ENCODE measurements at places on chromosomes 5 and 9.

- no peak for DNase-seq
Measured at GRCh38 chr9:124355039-124355940, 60.0 kb downstream of the PSMB7 start.

GRCh38 chr9:97366476-97366875 is 45.4 kb upstream of the TDRD7 start:
- no peak for DNase-seq

- DNase-seq: peak; percentile 41
Measured at GRCh38 chr9:75265525-75265972, 177.2 kb downstream of the OSTF1 start.

- DNase-seq: no peak
Measured at GRCh38 chr9:1219284-1219683, 169.1 kb downstream of the DMRT2 start.

DNA sequence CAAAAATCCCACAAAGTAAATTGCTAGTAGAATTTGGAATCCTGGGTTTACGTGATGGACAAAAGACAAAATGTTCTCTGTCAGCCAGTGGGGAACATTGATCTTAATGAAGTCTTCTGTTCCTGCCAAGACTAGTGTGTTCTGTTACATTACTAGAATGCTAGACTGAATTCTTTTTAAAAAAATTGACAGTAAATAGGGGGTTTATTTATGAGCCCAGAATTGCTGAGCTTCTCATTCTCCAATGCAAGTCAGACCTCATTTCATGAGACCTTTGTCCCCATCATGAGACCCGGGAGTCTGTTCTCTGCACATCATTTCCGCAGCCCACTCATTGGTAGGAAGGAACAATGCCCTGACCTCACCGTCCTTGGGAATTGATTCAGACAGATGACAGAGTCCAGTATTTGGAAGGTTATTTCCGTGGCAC is 173.8 kb upstream of the OTULINL start:
- no peak for DNase-seq

- no peak for DNase-seq
Measured at GRCh38 chr5:177409043-177409801, at the start of gene F12. Gene F12 (minus strand): TSS chr5:177409564. CDS start chr5:177409527, 37 bp downstream.

DNA sequence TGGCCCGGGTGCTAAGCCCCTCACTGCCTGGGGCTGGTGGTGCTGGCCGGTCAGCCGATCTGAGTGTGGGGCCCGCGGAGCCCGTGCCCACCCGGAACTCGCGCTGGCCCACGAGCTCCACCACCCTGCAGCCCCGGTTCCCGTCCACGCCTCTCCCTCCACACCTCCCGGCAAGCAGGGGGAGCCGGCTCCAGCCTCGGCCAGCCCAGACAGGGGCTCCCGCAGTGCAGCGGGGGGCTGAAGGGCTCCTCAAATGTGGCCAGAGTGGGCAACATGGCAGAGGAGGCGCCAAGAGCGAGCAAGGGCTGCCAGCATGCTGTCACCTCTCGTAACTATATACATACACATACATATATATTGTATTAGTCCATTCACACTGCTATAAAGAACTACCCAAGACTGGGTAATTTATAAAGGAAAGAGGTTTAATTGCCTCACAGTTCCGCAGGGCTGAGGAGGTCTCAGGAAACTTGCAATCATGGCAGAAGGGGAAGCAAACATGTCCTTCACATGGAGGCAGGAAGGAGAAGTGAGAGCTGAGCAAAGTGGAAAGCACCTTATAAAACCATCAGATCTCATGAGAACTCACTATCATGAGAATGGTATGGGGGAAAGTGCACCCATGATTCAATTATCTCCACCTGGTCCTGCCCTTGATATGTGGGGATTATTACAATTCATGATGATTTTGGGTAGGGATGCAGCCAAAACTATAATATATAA is 56.8 kb downstream of the LIX1 start:
- no peak for DNase-seq

GRCh38 chr5:12647613-12648012 is 743.4 kb upstream of the CTNND2 start:
- DNase-seq: no peak

DNA sequence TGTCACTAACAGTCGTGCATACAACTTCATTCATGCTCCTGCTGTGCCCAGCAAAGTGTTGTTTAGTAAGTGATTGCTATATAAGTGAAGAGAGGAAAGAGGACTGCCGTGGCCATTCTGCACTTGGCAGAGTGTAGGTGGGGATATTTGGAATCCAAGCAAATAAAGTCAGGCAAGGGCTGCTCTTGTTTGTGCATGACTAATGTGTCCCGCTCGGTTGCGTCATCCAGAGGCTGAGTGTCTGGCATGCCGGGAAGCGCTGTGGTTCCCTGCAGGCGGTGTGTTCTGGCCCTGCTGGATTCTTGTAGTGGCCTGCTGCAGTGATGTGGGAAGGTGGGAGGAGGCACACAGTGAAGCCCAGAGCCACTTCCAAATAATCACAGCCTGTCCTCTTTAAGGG is 136.9 kb upstream of the ANKH start:
- no peak for DNase-seq

GRCh38 chr5:14190194-14191164 is 47.3 kb downstream of the TRIO start:
- peak; percentile 44 for DNase-seq

GRCh38 chr5:30040488-30041118 is 1152.9 kb upstream of the CDH6 start:
- peak; percentile 65 for DNase-seq

DNA sequence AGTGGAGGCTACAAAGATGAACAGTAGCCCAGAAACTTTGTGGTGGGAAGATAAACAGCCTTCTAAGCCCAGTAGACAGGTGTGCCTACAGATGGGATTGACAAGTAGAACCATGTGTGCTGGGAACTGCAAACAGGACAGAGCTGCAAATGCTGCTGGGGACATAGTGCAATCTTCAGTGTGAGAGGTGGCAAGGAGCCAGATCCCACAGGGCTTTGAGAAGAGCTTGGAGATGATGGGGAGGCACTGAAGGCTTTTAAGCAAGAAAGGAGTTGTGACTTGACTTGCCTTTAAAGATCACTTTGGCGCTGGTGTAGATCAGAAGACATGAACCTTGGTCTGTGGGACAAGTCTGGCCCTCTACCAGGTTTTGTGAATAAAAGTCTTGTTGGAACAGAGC is 675.2 kb downstream of the ACTL7B start:
- peak; percentile 5 for DNase-seq

- no peak for DNase-seq
Measured at GRCh38 chr5:174235221-174236011, 189.9 kb downstream of the NSG2 start.

DNA sequence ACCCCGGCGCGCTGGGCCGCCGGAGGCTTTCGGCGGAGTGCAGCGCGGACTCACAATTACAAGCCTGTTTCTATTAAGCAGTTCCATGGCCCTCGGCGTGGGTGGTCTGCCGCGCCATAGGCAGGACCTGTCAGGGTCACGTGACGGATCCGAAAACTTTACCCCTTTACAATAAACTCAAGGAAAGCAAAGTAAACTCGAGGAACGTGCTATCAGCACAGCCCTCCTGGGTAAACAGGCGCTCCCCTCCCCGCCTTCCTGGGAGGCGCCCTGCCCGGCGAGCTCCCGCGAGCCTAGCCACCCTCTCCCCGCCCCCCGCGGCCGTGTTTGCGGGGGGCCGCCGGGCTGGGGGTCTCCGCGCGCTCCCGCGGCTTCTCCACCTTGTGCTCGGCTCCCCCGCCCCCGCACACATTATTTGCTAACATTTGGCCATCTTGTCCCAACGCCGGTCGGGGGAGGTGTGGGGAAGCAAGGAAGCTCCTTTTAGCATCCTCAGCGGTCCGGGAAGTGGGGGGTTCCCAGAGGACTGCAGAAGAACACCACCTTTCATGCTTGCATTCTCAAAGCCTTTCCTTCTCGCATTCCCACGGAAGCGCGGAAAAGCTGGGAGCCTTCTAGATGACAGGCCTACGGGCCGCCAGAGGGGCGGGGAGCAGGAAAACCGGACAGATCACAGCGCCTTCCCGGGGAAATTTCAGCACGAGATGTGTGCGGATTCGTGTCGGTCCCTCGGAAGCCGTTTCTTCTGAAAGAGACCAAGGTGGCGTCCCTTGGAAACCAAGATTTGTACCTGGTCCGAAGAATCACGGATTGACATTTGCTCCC is at the start of gene PTCH1:
TSS of gene PTCH1 (minus strand) at position 238 of the 825 bp plus-strand sequence.
- DNase-seq: no peak

- DNase-seq: no peak
Measured at GRCh38 chr5:89299998-89300397, 417.0 kb upstream of the MEF2C start.

- DNase-seq: peak; percentile 95
Measured at GRCh38 chr5:36305571-36306326, 4.0 kb upstream of the RANBP3L start.

DNA sequence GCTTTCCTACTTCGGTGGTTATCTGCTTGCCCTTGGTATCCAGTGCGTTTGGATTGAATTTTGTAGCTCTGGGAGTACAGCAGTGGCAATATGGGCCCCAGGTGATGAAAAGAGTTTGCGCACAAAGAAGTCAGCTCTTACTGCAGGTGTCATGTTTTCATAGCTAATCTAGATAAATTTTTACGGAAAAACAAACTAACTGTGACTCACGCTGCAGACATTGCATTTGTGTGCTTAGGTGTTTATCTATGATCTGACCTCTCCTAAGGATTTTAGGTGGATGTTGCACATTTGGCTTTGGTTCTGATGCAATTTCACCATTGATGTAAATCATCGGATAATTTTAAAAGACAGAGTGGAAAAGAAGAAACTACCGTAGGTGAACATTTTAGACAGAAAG is 92.1 kb downstream of the VCAN start:
- DNase-seq: no peak

DNA sequence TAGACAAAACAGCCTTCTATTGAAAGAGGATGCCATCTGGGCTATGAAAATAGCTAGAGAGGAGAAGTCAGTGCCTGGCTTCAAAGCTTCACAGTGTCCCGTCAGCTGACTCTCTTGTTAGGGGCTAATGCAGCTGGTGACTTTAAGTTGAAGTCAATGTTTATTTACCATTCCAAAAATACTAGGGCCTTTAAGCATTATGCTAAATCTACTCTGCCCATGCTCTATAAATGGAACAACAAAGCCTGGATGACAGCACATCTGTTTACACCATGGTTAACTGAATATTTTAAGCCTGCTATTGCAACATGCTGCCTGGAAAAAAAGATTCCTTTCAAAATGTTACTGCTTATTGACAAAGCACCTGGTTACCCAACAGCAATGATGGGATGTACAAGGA is 309.1 kb downstream of the NTRK2 start:
- DNase-seq: no peak

GRCh38 chr5:53323943-53324642 is 156.3 kb upstream of the FST start:
- no peak for DNase-seq

DNA sequence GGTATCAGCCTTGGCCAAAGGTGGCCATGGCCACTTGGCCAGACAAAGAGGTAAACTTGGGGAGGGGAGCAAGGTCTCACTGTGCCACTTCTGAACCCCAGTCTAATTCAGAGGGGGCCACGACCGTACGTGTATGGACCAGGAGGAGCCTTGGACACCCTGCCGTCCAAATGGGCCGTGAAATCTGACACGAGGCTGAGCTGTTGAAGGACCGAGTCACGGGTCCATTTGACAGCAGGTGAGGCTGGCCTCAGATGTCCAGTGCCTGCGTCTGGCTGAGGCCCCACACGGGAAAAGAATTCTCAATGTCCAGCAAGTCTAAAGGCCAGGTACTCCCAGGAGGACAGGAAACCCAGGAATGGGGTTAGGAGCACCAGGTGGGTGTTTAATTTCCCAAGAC is 17.7 kb downstream of the CMBL start:
- no peak for DNase-seq

- DNase-seq: peak; percentile 2
Measured at GRCh38 chr5:90161414-90161813, 248.1 kb downstream of the CETN3 start.

- peak; percentile 80 for DNase-seq
Measured at GRCh38 chr9:86947146-86948073, at the start of gene GAS1. Gene GAS1 (minus strand): TSS chr9:86947506. CDS start chr9:86946779, 727 bp downstream.

- no peak for DNase-seq
Measured at GRCh38 chr5:146254223-146254622, 50.8 kb downstream of the RBM27 start.

- no peak for DNase-seq
Measured at GRCh38 chr9:134919303-134919702, 1.6 kb upstream of the FCN1 start.

GRCh38 chr5:52469420-52469819 is 318.3 kb upstream of the ITGA1 start:
- no peak for DNase-seq

GRCh38 chr5:118937393-118938061 is 50.8 kb downstream of the DTWD2 start:
- no peak for DNase-seq

DNA sequence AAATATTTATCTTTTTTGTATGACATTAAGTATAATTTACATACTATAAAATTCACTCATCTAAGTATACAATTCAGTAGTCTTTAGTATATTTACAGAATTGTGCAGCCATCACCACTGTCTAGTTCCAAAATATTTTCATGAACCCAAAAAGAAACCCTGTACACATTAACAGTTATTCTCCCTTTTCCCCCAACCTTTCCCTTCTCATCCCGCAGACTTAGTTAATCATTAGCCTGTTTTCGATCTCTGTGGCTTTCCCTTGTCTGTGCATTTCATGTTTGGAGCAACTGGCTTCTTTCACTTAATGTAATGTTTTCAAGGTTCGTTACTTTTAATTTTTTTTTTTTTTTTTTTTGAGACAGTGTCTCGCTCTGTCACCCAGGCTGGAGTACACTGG is 37.5 kb downstream of the MTREX start:
- DNase-seq: no peak

DNA sequence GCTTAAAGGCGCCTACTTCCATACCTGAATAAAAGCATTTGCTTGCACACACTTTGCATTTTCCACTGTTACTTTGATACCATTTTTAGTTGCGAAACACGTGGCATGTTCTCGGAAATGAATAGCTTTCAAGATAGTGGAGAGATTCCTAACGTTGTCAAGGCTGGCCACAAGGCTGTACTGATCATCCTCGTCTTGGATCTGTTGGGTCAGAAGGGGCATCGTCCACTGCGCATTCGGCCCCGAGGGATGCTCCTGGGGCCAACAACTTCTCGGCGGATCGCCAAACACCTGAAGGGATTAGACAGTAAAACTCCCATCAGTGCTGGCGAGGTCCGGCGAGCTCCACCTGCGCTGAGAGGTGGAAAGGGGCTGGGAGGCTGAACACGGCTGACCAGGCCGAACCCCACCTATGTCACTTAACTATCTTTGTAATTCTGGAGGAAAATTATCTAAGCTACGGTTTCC is 599 bp downstream of the RAD1 start:
- DNase-seq: no peak

All from NCI-H1105 treated with DMSO at 0.1 percent for 48 hours (cell line).